ENCODE measurements at places on chromosomes 6 and 20.

- DNase-seq, result no peak
Measured at GRCh38 chr6:71137973-71138372, 150.6 kb upstream of the OGFRL1 start.

- DNase-seq, result no peak
Measured at GRCh38 chr6:35427851-35428321, 24.3 kb upstream of the FANCE start.

DNA sequence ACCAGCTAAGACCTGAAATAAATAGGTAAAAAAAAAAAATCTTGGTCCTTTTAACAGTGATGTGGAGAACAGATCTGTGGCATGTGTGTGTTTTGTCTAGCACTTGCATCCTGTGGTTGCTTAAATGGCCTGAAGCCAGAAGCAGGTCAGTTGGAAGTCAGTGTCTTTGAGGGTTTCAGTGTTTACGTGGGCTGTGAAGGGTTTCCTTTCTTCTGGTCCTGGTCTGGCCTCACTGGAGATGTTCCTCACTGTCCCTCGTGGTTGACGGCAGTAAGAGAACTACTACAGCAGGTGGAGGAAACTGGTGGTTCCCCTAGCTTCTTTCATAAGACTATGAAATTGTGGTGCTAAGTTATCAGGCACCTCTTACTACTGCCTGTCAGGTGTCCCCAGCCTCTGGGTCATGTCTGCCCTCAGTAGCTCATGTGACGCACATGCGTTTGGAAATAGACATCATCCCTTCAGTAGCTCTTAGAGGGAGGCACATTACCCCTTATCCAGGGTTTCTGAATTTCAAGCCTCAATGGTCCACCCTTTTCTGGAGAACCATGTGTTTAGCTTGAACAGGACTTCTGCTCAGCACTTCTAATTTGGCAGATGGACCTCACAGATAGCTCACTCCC lies 59.4 kb upstream of the SCP2D1 start:
- no peak for DNase-seq

DNA sequence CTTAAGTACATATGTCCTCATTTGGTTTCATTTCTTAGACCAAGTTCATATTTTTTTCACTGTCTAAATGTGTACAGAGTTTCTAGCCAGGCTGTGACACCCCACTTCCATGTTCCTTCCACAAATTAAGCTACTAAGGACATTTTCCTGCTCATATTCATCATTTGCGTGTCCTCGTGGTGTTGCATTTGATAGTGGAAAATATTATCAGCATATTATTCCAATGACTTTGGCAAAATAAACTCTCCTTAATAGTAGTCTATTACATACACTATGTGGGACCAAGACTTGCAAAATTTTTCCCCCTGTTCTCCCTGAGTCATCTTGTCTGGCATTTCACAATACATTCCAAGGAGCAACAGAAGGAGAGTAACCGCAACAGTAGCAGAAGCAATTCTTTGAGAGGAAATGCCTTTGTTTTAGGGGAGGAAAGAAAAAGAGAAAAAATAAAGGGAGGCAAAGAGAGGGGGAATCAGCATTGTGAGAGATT lies 599.2 kb downstream of the COL12A1 start:
- peak; percentile 76 for DNase-seq

- no peak for DNase-seq
Measured at GRCh38 chr20:44475372-44475693, 341 bp upstream of the TTPAL start.

DNA sequence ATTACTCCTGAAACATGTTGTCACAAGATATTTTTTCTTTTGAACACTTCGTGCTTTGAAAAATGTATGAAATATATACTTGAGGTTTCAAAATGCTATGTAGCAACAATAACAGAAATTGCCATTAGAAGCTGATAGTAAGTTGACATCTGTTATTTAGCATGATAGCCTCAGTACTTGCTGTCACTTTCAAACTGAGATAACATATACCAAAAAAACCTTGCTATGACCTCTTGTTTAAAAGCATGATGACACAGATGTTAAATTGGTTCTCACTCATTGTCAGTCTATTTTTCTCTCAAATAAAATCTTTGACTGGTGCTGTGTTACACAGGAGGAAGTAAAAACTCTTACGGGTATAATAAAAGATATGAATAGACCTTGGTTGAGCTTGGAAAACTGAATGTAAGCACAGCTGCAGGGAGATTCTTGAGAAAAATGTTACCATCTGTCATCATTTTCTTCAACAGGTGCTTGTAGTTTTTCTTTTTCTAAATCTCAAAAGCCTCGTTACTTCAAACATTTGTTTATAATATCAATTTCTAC lies 18.6 kb downstream of the MOXD1 start:
- no peak for DNase-seq

DNA sequence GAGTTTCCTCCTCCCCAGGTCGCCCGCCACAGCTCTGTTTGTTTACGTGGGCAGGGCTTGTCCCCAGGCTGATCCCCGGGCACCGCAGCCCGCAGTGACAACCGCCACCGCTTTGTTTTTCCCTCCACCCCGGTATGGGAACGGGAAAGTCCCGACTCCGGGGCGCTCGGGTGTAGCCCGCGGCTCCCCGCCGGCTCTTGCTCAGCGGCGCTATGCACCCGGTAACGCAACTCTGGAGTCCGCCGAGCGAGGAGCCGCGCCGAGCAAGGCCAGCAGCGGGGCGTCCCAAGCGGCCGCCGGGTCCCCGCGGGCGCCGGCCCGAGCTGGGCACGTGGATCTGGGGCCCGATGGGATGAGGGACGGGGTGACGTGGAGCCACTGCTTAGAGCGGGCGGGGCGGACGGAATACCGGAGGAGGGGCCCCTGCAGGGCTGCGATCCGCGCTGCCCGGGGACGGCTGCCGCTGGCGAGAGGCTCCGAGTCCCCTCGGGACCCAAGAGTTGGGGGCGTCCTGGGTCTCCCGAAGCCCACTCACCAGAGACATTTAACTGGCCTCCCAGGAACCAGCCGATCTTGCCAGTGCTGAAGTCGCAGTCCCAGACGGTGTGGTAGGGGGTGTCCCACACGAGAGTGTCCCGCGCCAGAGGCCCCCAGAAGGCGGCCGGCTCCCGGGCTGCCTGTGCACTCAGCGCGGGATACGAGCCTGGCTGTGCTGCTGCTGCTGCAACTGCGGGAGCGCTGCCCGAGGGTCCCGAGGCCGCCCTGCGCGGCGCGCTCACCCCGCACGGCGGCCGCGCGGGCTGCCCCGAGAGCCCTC lies 497 bp downstream of the ACSS1 start:
- DNase-seq, result no peak

DNA sequence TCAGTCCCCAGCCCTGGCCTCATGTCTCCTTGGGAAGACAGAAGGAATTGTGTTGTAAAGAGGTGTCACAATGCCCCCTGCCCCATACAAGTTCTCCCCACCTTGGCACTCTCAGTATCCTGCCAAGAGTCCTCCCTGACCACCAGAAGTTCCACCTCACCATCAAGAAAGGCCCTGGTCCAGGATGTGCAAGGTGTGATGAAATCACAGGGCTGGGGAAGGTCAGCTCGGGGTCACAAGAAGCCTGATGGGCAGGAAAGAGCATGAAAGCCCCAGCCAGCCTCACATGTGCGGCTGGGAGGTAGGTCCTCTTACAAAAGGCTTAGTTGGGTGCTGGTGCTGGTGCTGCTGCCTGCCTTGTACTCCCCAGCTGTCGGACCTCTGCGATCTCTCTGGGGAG lies 12.9 kb upstream of the C6orf132 start:
- no peak for DNase-seq

GRCh38 chr20:50256577-50256976 lies 65.9 kb downstream of the CEBPB start:
- DNase-seq, result no peak

DNA sequence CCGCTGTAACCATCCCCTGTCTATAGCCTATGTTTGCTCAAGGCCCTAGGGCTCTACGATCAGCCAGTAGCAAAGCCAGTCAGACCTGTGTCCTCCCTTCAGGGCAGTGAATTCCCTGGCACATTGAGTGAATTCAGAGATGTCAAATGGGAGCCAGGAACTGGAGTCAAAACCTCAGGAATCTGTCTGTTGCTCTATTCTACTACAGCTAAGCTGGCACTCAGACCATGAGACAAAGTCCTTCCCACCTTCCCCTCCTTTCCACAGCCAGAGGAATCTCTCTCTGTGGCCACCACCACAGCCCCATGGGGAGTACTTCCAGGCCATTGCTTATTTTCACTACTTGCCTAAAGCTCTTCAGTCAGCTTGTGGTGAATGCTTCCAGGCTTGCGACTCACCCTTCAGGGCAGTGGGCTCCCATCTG lies 82.0 kb downstream of the PKIB start:
- no peak for DNase-seq

- no peak for DNase-seq
Measured at GRCh38 chr6:23045280-23045679, 475.9 kb downstream of the HDGFL1 start.

DNA sequence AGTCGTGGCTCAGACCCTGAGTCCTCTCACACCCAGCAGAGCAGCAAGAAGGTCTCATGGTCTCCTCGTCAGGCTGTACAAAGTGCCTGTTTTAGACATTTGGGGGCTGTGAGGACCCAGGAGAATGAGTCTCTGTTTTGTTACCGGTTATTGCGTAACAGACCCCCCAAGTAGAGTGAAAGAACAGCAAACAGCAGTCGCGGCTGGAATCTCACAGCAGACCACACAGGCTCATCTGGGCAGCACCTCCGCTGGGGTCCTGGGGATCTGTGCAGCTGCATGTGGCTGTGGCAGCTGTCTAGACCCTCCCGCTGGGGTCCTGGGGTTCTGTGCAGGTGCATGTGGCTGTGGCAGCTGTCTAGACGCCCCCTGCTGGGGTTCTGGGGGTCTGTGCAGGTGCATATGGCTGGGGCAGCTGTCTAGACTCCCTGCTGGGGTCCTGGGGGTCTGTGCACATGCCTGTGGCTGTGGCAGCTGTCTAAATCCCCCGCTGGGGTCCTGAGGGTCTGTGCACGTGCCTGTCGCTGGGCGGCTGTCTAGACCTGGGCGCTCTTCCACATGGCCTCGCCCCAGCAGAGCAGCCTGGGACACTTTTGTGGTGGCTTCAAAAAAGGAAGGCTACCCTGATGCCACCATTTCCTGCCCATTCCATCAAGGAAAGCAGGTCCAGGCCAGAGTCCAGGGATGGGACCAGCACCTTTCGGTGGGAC lies 24.7 kb downstream of the ENTPD6 start:
- DNase-seq, result no peak

DNA sequence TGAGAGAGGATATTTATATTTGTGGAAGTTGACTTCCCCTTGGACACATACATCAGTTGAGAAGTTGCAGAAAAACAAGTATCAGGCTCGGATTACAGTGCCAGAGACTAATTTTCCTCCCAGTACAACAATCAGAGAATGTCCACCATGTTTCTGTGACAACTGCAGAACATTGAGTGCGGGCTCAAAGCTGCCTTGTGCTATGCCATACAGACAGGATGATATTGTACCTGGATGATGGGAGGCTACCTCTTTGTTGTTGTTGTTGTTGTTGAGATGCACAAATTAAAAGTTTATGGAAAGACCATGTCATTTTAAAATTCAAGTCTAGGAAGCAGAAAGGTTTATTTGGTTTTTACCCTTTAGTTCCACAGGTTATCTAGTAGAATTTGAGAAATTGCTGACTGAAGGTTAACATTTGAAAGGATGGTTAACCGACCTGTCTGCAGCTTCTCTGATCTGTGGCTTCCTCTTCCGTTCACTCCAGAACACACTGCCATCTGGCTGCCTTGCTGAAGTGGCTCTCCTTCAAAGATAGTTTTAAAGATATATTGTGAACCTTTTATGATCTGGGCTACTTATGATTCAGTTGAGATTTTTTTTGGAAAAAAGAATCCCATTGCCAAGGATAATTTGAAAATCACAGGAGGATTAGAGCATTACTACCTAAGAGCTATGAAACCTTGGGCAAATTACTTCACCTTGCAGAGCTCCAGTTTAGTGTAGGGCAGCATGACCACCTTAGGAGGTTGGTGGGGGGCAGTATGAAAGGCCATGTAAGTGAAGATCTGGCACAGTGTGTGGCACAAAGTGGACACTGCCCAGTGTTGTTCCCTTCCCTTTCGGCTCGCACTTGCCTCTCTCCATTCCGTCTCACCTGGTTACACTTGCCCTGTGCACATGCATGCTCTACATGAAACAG lies 15.9 kb downstream of the TMEM200A start:
- DNase-seq, result no peak

GRCh38 chr6:31588871-31589650 lies 3.0 kb downstream of the LST1 start:
- no peak for DNase-seq

- DNase-seq, result no peak
Measured at GRCh38 chr6:116447496-116448011, 13.6 kb upstream of the CALHM6 start.

GRCh38 chr6:36825994-36826393 lies 13.2 kb downstream of the CPNE5 start:
- DNase-seq, result no peak

- DNase-seq, result no peak
Measured at GRCh38 chr6:21587179-21587960, 6.2 kb upstream of the SOX4 start.

DNA sequence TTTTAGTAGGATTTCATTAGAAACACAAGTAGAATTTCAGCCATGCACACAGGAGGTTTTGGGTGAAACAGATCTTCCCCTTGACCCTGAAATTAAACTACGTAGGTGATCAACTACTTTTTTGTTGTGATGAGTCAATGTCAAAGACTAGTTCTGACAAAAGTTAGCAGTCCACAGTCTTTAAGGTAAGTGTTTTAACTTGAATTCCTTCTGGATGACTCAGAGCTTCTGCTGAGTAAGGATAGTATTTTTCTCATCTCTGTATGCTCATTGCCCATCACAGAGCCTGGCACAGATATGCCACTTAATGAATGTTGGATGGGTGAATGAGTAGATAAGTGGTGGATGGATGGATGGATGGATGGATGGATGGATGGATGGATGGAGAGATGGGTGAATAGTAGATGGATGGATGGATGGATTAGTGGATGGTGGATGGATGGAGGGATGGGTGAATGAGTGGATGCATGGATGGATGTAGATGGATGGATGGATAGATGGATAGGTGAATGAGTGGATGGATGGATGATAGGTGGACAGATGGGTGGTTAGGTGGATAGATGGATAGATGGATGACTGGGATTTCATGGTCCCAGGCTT lies 165.3 kb downstream of the ZMYND8 start:
- DNase-seq, result no peak

DNA sequence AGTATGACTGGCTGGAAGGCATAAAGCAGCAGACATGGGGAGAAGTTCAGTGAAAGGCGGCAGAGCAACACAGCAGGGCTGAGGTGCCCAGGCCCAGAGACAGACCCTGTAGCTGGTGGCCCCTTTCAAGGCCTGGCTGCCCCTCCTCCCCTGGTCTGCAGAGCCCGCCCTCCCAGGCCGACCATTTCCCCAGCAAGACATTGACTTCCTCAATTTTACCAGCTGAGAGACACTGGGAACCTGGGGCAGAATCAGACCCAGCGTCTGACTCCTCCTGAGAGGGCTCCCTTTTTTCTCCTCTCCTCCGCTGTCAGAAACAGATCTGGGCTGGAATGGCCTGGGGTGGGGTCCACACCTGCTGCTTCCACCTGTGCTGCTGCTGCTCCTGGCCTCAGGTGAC lies at the start of gene TREML4:
Gene TREML4, plus strand, starts transcription at position 254 of the 400 bp plus-strand sequence. Its CDS starts 79 bp downstream, at position 333.
- no peak for DNase-seq

- DNase-seq, result no peak
Measured at GRCh38 chr6:44646355-44646754, 258.8 kb downstream of the CDC5L start.
